NCI-H187 (cell line): ENCODE measurements at places on chromosomes 4 and X.
A peak's percentile ranks its signal among the peaks of the same experiment; 100 is the strongest.

- DNase-seq, result no peak
These were observed 12.6 kb upstream of the CCNQ start for GRCh38 chrX:153611298-153612095.

- peak; percentile 38 for DNase-seq
These were observed 64.6 kb upstream of the ENPP6 start for GRCh38 chr4:184282251-184282713.

GRCh38 chr4:10123227-10124101 is 6.9 kb upstream of the WDR1 start:
- DNase-seq, result peak; percentile 45

DNA sequence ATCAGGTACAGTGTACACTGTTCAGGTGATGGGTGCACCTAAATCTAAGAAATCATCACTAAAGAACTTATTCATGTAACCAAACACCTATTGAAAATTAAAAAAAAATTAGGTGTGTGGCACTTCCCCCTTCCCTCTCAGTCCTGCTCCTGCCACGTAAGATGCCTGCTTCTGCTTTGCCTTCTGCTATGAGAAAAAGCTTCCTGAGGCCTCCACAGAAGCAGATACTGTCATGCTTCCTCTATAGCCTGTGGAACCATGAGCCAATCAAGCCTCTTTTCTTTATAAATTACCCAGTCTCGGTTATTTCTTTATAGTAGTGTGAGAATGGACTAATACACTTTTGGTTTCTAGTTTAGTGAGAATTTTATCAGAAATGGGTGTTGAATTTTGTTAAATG is 459.8 kb upstream of the DIPK2B start:
- DNase-seq, result no peak

GRCh38 chr4:114209584-114209983 is 230.1 kb upstream of the ARSJ start:
- DNase-seq, result no peak

DNA sequence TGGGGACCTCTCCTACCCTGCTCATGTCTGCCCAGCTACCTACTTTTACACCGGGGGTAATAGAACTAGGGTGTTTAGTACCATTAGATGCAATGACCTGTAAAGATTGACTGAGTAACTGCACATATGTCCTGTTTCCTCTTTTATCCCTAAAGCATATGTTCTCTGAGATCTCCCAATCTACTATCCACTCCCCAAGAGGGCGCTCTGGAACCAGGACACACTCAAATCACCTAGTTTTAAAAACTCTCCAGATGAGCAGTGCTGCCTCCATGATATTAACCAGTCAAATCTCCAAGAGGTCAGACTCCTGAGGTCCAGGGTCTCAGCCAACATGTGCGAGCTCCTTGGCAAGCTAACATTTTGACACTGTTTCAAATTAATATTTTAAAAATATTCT is 87.0 kb upstream of the TSPAN5 start:
- DNase-seq, result no peak

- DNase-seq, result no peak
These were observed 332.1 kb downstream of the ASMT start for GRCh38 chrX:1946974-1947373.

DNA sequence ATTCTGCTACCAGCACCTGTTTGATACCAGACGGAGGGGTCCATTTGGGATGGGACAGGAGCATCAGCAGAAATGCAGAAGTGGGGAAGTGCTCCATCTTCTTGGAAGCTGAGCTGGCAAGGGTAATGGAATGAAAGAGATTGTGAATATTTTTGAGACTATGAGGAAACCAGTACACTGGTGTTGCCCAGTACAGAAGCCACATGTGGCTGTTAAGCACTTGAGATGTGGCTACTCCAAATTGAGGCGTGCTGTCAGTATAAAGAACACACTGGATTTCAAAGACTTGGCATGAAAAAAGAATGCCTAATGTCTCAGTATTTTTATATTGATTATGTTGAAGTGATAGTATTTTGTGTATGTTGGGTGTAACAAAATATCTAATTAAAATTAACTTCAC is 153.4 kb downstream of the PTTG2 start:
- DNase-seq, result no peak

DNA sequence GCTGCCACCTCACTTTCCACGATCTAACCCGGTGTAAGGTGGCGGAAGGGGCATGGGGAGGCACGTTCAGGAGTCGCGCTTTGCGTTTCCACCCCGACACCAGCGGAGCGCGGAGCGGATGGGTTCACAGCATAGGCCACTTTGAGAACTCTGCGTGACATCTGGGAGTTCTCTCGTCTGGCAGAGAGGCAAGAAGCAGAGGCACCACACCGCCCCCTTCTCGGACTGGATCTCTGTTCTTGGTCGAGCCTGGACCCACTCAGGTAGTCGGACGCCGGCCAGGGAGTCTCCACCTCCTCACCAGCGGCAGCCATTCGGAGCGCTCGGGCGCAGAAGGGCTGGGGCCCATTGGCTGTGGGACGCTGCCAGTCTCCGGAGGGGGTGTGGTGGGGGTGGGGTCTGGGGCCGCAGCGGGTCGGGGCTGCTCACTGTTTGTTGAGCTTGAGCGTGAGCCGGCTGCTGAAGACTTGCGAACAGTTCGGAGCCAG is at the start of gene DACH2:
Gene DACH2, plus strand, starts transcription at position 428 of the 488 bp plus-strand sequence.
- no peak for DNase-seq

GRCh38 chrX:115906276-115906675 is 264.3 kb upstream of the AGTR2 start:
- no peak for DNase-seq

DNA sequence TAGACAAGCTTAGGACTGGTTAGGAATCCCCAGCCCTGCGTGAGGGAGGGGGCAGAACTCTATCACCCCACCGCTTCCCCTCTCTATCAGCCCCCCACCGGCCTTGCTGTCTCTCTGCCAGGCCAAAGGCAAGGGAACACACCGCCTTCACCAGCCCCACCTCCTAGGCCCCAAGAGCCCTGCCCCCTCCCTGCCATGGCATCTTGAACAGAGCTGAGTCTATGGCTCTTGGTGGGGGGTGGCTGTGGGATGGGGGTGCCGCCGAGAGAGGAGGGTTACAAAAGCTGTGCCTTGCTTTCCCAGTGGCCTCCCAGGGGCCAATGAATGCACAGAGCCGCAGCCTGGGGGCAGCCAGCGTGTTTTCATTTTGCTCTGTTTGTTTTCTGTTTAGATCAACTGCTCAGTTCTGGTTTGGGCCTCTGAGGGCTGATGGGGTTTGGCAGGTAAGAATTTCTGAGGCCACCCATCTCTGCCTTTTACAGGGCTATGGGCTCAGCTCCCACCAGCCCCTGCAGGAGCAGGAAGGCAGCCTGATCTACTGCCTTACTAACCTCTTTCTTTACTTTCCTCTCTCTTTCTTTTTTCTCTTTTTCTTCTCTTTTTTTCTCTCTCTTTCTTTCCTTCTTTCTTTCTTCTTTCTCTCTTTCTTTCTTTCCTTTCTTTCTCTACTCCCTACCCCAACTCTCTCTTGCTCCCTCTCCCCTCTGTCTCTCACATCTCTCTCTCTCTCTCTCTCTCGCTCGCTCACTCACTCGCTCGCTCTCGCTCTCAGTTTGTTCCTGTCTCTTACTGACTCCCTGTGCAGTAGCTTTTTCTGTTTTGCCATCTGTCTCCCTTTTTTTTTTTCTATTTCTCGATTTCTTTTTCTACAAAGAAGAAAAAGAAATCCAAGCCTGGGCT is 128.3 kb downstream of the PJA1 start:
- DNase-seq, result no peak

GRCh38 chr4:163895378-163896005 is 401.0 kb downstream of the TMA16 start:
- no peak for DNase-seq

- DNase-seq, result no peak
These were observed 129.0 kb downstream of the SPCS3 start for GRCh38 chr4:176448761-176449160.

DNA sequence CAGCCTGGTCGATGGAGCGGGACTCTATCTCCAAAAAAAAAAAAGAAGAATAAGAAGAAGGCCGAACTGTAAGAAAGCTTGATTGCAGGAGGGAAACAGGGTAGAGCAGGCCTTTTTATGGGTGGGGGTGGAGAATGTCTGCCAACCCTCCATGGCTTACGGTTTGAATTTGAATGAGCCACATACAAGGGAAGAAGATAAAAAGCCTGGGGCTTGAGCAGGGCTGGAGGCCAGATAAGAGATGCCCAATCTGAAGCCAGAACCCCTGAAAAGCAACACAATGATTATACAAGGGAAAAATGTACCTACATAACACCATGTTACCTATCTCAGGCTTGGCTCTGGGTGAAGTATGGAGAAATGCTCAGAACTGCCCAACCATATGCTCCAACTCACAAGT is 57.3 kb upstream of the TRIM2 start:
- no peak for DNase-seq

DNA sequence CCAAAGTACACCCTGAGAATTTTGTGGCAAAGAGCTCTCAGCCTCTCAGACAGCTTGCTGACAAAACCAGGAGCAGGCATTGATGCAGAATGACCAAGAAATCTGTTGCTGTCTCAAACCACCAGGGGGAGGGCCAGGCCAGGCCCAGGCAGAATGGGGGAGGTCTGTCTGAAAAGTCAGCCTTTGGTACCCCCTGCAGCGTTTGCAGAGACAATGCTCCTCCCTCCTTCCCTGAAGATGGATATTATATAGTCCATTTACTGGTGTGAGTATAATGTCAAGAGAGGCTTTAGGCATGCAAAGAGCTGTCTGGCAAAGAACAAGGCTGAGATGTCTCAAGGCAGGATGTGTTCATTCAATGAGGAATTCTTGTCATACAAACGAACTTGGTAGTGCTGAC is 52.9 kb upstream of the TRPC5OS start:
- DNase-seq, result peak; percentile 71
